ENCODE measurements at places on chromosomes 3 and 15.

DNA sequence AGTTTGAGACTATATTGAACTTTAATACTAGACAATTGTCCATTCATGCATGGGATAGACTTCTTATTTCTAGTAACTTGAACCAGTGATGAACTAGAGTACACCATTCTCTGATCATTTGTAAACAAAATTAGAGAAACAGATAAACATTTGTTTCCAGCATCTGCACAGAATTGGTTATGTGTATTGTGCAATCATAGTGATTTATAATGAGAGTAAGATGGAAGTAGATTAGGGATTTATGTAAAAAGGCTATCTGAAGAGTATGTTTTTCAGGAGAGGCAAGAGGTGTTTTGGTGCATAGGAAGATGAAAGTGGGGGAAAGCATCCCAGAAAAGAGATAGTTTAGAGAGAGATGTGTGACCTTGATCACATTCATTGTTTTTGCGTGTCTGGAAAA lies 695.0 kb downstream of the SQOR start:
- no peak for DNase-seq

GRCh38 chr3:118304557-118304956 lies 730.1 kb downstream of the IGSF11 start:
- DNase-seq, result no peak

DNA sequence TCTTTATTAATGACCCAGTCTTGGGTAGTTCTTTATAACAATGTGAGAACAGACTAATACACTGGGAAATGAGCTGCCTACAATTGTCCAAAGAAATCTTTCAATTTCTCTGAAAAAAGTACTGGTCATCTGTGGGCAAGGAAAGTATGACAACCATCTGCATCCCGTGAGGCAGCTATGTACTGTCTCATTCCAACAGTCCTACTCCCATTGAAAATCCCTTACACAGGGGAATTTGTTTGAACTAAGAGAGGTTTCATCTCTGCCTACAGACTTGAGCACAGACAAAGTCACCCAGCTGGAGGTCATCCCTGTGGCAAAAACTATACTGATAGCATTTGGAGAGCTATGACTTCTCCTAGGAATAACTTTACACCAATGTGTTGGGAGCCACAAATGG lies 27.1 kb downstream of the SHC4 start:
- no peak for DNase-seq

DNA sequence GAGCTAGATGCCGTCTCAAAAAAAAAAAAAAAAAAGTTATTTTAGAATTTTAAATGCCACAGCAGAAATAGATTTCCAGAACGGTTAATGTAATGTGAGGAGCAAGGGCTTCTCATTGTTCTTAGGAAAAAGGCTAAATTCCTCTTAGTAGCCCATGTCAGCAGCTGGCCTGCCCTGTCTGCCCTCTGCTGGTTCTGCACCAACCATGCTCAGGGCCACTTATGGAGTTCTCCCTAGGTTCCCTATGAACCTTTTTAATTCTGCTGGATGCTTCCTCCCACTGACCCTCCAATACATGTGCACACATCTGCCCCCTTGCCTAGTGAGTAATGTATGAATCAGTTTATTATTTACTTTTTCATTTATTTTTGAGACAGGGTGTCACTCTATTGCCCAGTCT lies 32.2 kb upstream of the DPPA4 start:
- DNase-seq, result no peak

DNA sequence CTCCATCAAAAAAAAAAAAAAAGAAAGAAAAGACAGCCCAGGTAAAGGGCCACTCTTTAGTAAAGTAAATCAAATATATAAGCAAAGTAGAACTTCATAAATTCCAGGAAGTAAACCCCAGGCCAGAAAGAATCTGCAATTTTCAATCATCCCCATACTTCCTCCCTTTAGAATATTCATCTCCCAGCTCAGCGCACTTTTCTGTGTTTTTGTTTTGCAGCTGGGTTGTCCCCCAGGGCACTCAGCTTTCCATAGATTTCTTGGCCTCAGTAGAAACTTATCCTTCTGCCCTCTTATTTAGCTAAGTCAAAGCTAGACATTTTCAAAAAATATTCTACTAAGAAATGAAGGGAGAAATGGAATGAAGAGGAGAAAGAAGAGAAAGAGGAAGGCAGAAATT lies 24.0 kb upstream of the SPRED1 start:
- DNase-seq, result no peak

DNA sequence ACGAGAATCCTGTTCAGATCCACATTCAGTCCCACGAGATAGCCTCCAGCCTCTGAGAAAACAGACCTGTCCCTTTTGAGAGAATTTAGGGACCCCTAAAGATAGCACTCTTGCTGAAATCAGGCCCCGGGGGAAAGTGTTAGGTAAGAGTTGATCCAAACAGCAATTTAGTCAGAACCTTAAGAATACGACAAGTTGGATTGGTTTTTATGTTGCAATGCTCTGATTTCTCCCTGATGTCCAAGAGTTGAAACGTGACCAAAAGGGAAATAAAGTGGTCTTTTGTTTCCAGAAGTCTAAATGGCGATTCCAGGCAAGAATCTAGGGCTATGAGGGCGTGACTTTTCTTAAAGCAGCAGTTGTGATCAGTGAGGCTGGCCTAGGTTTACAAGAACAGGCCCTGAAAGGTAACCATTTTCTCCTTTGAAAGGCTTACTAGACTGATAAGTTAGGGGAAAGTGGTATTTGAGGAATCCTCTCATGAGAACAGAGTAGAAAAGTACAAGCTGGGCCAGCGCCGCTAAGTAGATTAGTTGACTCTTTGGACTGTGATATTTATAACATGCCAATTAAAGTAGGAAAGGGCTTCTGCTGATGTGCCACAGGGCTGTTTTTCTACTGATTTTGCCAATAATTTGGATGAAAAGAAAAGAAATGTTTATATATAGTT lies 4.9 kb downstream of the MAN2A2 start:
- no peak for DNase-seq

GRCh38 chr3:80870476-80871041 lies 890.9 kb downstream of the GBE1 start:
- DNase-seq, result no peak

DNA sequence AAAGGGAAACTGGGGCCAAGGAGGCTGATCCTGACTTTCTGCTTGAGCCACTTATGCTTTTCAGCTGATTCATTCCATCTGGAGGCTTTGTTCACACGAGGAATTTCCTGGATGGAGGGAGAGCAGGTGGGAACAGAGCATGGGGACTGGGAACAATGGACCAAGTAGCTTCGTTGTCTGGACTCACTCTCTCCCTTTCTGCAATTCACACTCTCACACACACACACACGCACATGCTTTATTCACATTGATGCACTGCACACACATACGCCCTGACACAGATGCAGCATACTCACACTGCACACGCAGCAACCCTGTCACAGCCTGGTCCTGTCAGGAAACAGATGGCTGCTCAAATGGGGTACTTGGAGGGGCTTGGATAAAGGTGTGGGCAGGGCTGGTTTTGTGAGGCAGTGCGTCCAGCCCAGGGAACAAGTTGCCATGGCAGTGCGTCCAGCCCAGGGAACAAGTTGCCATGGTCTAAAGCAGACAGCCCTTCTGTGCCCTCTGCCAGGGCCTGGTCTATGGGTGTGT lies 19.8 kb upstream of the CHCHD6 start:
- DNase-seq, result no peak

GRCh38 chr3:129409541-129409940 lies 18.9 kb downstream of the EFCAB12 start:
- no peak for DNase-seq

- no peak for DNase-seq
Measured at GRCh38 chr3:181568248-181568647, 143.5 kb upstream of the SOX2 start.

GRCh38 chr15:31374986-31375385 lies 48.4 kb downstream of the KLF13 start:
- DNase-seq, result no peak

DNA sequence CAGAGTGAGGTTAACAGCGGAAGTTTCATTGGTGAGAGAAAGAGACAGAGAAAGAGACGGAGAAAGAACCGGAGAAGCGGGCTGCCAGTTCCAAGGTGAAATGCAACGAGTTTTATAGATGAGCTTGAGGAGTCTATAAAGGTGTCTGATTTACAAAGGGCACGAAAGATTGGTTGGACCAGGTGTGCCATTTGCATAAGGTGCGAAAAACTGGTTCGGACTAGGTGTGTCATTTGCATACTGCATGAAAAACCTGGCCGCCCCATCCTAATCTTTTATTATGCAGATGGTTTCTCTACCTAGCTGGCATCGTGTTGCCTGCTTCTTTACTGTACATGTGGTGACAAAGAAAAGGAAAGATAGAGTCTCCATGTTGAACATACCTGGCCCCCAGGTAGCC lies 253.8 kb upstream of the IGF1R start:
- no peak for DNase-seq

GRCh38 chr15:77851086-77851485 lies 218.4 kb upstream of the LINGO1 start:
- no peak for DNase-seq

DNA sequence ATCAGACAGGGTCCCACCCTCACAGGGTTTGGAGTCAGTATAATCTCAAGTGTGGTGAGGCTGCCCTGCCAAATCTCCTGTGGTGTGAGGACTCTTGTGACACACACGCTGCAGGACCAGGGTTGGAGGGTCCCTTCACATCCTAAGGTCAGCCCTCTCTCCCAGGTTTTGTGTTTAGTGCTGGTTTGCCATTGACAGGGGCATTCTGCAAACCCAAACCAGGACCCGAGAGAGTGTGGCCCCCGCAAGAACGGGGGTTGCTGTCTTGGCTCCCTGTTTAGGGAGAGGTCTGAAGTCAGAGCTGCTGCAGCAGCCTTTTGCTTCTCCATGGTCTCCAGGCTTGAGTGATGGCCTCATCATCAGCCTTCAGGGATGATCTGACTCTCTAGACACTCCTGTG lies 14.7 kb downstream of the FAM107A start:
- DNase-seq, result no peak

- DNase-seq, result no peak
Measured at GRCh38 chr3:8464668-8465067, 37.0 kb upstream of the LMCD1 start.

DNA sequence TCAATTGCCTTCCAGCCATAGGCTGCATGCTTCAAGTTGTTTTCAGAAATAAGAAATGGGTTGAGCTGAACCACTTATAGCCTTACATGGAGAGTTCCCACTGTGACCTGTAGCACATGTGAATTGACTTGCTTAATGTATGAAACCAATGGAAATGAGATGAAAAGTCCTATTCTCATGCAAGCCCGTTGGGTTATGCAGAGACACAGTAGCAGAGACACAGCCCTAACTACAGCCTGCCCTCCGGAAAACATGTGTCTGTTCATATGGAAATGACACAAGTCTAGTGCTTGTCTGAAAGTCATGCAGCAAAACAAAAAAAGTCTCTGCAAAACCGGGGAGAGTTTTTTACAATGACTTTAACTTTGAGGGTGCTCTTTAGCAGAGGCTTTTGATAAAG lies 14.5 kb downstream of the HIGD2B start:
- DNase-seq, result no peak

DNA sequence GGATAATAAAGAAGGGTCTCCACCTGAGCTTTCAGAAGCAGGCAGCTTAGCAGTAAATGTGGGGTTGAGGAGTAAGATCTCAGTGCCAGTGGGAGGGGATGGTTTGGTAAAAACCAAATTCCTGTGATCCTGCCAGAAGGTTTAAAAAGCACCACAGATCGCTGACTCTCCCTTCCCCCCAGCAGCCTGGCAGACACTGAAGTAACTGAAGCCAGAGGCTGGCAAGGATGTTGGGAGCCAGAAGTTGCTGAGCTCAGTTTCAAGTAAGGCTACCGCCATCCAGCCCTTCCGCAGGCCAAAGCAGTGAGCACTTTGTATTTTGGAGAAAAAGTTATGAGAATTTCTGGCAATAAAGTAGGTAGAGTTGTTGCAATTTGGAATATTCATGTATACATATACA lies 246.4 kb downstream of the ZNF621 start:
- no peak for DNase-seq

DNA sequence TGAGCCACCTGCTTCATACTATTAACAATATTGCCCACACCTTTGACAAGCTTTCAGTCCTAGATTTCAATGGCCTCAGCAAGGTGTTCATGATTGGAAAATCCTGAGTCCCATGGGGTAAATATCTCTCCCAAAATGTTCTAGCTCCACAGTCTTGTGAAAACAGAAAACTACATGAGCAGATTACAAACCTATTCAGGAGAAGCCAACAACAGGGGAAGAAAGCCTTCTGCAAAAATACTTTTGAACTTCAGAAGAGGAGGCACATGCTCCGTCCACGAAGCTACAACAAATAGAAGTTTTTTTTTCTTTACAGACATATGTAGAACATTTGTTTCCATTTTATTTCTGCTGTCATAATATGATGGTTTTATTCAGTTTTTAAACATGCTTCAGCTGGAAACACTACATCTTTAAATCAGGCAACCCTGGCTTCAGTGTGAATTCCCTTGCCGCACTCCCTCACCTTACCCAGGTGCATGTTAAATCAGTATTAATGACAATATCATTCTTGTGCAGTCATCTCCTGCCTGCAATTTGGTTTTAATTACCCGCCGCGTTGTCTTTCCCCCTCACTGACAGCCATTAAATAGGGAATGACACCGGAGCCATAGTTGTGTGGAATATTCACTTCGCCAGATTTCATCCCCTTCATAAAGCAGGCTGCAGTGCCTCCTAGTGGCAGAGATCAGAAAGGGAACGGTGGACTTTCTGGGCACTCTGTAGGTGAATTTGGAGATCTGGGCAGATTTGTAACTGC lies 725.5 kb upstream of the ARRDC4 start:
- DNase-seq, result no peak

DNA sequence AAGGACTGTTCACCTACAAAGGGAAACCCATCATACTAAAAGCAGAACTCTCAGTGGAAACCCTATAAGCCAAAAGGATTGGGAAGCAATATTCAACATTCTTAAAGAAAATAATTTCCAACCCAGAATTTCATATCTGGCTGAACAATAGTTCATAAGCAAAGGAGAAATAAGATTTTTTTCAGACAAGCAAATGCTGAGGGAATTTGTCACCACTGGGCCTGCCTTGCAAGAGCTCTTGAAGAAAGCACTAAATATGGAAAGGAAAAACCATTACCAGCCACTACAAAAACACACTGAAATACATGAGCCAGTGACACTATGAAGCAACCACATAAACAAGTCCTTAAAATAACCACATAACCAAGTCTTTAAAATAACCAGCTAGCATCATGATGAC lies 28.9 kb upstream of the DCBLD2 start:
- no peak for DNase-seq

GRCh38 chr15:77858792-77859490 lies 218.6 kb downstream of the TBC1D2B start:
- no peak for DNase-seq

DNA sequence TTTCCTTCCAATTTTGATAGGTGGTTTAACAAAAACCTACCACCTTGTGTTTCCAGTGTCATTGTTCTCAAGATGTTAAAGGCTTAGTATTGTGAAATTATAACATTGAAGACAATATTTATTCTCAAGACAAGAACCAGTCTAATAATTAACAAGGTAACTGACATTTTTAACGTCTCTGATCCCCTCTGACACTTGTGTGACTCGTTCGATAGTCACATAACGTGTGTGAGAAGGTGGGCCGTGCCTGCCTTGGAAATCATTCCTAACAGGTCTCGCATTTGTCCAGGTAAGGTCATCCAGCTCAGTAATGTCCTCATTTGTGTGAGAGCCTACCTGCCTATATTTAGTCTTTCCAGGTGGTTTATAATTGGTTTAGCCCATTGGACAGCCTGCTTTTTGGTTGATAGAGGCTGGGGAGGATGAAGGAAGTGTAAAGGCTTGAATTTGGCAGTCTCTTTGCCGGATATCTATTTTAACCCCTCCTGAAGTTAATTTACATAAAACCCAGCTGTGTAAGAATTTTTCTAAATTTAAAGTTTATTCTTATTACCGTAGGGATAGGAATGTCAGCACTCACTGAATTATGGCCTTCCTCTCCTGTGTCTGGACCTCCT lies 94.4 kb downstream of the AKAP13 start:
- no peak for DNase-seq
